ENCODE measurements at places on chromosomes 2 and 18.

DNA sequence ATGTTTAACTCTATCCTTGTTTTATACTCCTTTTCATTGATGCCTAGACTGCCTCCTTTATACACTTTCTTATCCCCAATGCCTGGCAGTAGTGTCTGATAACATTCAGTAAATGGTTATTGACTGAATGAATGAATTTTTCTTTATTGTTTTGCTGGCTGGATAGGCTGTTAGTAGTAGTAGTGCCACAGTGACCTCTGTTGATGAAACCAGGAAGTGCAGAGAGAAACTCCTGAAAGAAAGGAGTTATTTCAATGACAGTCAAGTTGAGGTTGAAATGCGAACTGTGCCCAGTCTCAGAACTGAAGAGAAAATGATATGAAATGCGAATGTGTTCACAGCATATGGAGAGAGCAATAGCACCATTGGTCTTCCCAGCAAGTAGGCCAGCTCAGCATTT is 26.8 kb upstream of the SLC9A2 start:
- DNase-seq: no peak

- no peak for DNase-seq
Observed at GRCh38 chr2:45394216-45394615, 216.9 kb downstream of the SRBD1 start.

- no peak for DNase-seq
Observed at GRCh38 chr2:17470855-17471641, 47.2 kb downstream of the RAD51AP2 start.

DNA sequence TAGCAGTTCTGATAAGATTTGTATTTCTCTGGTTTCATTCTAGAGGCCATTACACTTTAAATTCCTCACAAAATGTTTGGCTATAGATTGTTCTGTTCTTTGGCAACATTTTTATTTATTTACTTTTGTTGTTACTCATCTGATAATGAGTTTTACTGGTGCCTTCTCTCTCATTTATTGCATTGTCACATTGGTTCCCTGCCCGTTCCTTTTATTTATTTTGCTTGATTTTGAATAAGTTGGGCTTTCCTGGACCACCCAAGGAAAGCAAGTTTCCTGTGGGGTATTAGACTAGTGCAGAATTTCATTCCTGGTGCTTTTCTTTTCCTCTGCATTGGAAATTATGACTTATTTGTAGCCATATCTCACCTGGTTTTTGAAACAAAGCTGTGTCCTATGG is 232.0 kb downstream of the SOCS6 start:
- DNase-seq: no peak

DNA sequence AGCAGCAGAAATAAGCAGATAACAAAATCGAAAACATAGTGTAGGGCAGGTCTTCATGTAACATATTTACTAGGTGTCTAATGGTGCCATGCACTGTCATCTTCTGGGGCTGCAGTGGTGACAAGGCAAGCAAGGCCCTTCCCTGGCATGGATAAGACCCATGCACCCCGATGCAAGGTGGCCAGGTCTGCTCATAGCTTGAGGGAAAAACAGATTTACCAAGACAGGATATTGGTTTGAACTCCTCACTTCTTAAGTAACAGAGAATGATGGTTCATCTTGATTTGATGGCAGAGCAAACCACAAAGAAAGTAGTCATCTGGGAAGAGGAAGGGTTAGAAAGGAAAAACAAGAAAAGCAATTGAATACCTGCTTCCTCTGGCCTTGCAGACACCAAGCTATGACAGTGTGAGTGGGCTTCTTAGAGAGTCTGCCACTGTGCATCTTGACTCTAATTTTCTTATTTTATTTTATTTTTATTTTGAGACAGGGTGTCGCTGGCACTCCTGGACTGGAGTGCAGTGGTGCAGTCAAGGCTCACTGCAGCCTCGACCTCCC is 35.8 kb upstream of the EML6 start:
- no peak for DNase-seq

DNA sequence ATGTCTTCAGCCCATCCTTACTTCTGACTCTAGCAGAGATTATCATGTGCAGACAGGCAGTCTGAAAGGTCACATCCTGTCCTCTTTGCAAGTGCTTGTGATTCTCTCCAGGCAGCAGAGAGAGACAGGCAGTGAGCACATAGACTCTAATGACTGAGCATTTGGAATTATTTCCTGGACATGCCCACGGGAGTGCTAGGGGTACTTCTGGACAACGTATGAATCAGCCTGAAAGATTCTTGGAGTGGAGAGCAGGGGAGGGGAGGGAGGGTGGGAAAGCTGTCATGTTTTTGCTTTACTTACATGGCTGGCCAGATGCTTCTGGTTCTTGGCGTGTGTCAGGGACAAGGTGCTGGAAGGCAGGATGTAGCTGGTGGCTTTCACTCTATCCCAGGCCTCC is 150.6 kb downstream of the RIF1 start:
- DNase-seq: no peak

GRCh38 chr2:7450833-7451190 is 533.6 kb downstream of the RNF144A start:
- DNase-seq: no peak

DNA sequence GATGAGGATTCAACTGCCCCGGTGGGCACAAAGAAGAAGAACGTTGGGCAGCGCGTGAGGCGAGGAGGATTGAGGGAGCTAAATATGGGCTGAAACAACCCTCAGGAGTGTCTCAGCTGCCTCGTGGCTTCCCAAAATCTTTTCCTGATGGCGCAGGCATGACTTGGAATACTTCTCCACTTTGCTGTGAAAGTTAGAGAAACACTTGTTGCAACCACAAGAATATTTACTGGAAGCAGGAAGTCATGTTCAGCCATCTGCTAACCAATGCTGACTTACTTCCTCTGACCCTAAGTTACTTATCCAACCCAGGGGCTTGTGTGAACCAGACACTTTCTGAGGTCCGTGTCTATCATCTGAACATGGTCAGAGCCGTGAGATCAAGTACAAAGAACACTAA is 148.8 kb downstream of the ARL4C start:
- no peak for DNase-seq

- no peak for DNase-seq
Observed at GRCh38 chr2:161436411-161436810, 20.3 kb downstream of the TBR1 start.

- no peak for DNase-seq
Observed at GRCh38 chr2:120466704-120467054, 120.7 kb downstream of the INHBB start.

GRCh38 chr2:120390381-120391055 is 44.6 kb downstream of the INHBB start:
- peak; percentile 34 for DNase-seq

GRCh38 chr2:127104166-127104660 is 2.7 kb downstream of the BIN1 start:
- peak; percentile 53 for DNase-seq

- no peak for DNase-seq
Observed at GRCh38 chr2:143499061-143499460, 369.8 kb downstream of the ARHGAP15 start.

- no peak for DNase-seq
Observed at GRCh38 chr18:25093141-25093540, 258.8 kb downstream of the ZNF521 start.

- no peak for DNase-seq
Observed at GRCh38 chr18:2854875-2855274, 8.1 kb downstream of the EMILIN2 start.
